ENCODE measurements at places on chromosomes 16 and 17.

- DNase-seq, result no peak
These were observed 510.0 kb downstream of the XYLT1 start for GRCh38 chr16:16960785-16961184.

DNA sequence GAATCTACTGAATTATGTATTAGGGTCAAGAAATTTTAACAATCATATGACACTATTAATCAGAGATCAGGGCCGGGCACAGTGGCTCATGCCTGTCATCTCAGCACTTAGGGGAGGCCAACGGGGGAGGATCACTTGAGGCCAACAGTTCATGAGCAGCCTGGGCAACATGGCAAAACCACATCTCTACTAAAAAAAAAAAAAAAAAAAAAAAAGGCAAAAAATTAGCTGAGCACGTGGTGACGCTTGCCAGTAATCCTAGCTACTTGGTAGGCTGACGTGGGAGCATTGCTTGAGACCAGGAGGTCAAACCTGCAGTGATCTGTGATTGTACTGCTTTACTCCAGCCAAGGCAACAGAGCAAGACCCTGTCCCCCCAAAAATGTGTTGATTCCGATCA is 52.5 kb upstream of the CLEC3A start:
- DNase-seq, result no peak

- no peak for DNase-seq
These were observed 45.9 kb downstream of the AXIN2 start for GRCh38 chr17:65515512-65515911.

GRCh38 chr17:73474370-73474988 is 162.7 kb upstream of the CDC42EP4 start:
- no peak for DNase-seq

DNA sequence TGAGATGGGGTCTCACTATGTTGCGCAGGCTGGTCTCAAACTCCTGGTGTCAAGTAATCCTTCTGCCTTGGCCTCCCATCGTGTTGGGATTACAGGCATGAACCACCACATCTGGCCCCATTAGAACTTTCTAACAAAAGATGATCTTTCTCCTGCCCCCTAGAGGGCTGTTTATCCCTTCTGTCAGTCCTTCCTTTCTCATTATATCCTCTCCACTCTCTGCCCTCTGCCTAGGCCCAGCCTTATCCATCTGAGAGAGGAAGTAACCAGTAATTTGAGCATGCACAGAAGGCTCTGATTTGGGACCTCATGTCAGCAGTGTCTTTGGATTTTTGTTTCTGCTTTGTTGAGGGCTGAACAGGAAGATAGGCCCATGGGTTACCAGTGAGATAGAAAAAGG is 4.4 kb upstream of the DHX40 start:
- DNase-seq, result no peak

- no peak for DNase-seq
These were observed 297.5 kb downstream of the CA10 start for GRCh38 chr17:51860954-51861561.

GRCh38 chr17:63447471-63448009 is 1.4 kb upstream of the CYB561 start:
- DNase-seq, result no peak
